ENCODE measurements at places on chromosomes 2 and 18.

- DNase-seq: no peak
These were observed 50.3 kb downstream of the INHBB start for GRCh38 chr2:120396013-120396860.

DNA sequence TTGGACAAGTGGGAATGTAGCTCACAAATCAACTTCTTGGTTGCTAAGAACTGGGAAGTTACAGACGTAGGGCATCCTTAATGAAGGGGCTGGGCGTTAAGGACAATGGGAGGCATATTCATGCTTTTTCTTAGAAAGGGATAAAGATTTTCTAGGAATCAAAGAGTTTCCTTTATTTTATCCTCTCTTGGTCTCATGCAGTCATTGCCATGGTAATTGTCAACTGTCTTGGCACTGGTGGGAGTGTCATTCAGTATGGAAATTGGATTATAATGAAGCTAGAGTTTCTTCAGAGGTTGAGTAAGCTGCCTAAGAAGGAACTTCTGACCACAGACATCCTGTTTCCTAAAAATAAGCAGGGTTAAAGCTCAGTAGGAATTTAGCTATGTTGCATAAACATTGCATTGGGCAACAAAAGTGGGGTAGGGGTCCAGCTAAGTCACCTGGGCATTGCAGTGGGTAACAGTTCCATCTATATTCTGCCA, 114.0 kb downstream of the LYPD6B start:
- no peak for DNase-seq

- no peak for DNase-seq
These were observed 56.0 kb downstream of the EN1 start for GRCh38 chr2:118791483-118791882.

DNA sequence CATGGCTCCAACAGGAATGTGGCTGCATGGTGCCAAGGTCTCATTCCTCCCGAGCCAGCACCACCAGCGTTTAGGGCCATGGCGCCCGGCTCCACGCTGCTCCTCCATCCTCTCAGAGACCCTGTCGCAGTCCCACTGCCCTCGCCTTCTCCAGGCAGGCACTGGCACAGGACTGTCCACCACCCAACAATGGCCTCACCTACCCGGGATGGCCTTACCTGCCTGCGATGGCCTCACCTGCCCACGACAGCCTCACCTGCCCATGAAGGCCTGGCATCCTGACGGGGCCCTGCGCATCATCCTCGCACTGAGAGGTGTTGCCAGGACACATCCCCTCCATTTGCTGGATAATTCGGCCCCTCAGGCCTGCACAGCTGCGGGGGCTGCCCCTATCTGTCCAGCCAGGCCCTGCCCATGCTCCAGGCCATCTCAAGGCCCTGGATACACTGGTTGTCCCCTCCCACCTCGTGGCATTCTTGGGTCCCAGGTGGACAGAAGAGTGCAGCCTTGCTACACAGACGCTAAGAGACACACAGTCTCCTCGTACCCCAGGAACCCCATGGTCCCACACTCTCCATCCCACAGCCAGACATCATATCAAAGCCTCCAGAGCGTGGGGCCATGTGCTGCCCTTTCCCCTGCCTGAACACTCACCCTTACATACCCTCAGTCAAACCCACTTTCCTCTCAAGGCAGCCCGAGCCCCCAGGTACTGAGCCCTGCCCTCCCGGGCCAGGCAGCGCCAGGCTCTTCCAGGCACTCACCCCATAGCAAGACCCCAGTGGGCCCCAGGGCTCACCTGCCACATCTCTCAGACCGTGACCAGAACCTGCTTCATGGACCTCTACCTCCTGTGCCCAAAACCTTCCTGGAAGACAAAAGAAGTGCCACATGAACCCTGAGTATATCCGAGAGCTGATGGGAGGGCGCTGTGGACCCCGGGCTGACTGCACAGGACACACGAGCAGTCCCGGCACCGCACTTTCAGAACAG, 268.6 kb downstream of the EIPR1 start:
- DNase-seq: no peak

DNA sequence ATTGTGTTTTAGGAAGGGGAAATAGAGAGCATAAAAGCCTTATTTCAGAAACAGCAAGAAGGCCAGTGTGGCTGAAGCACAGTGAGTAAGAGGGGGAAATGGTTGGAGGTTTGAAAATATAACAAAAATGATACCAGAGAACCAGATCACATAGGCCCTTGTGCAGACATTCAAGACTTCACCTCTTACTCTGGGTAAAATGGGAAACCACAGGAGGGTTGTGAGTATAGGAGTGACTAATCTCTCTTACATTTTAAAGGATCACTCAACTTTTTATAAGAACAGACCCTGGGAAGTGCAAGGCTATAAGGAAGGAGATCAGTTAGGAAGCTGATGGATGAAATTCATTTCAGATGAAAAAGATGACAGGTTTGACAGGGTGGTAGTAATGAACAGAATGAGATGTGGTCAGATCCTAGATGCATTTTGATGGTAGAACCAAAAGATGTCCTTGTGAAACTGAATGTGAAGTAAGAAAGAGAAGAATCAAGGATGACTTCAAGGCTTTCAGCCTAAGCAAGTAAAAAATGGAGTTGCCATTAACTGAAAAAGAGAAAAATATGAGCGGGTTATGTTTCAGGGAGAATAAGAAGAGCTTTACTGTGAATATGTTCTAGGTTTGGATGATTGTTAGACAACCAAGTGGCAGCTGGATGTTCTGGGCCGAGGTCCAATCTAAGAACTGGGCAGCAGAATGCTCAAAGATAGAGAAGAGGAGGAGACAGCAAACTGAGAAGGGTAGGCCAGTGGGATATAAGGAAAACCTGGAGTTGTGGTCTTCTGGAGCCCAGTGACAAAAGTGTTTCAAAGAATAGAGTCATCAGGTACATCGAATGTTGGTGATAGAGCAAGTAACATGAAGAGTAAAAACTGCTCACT, 65.1 kb downstream of the USP40 start:
- DNase-seq: no peak

- no peak for DNase-seq
These were observed 155.3 kb downstream of the UXS1 start for GRCh38 chr2:106038601-106039375.

- DNase-seq: no peak
These were observed 17.2 kb downstream of the TEX51 start for GRCh38 chr2:126915903-126916302.

DNA sequence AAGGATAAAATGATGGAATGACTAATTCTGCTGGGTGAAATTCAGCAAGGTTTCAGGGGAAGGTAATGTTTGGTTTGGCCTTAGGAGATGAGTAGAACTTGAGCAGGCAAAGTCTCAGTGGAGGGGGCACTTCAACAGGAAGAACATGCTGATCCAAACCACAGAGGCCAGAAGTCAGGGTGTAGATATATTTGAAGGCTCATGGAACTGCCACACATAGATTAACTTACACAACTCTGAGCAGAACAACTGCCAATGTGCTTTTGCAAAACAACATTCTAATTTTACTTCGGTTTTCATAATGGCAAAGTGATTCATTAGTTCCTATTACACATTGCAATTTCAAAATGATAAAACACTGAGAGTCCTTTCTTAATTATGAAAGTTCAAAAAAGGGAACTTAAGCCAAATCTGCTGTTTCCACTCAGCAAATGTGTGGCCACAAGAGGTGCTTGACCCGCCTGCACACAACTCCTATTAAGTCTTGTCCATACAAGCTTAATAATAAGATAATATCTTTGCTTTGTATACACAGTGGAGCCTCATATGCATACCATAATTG, 284.8 kb downstream of the MREG start:
- DNase-seq: peak; percentile 3

GRCh38 chr2:17851731-17852585, 26.5 kb upstream of the KCNS3 start:
- DNase-seq: no peak

GRCh38 chr2:226869371-226869770, 33.5 kb downstream of the RHBDD1 start:
- DNase-seq: no peak

DNA sequence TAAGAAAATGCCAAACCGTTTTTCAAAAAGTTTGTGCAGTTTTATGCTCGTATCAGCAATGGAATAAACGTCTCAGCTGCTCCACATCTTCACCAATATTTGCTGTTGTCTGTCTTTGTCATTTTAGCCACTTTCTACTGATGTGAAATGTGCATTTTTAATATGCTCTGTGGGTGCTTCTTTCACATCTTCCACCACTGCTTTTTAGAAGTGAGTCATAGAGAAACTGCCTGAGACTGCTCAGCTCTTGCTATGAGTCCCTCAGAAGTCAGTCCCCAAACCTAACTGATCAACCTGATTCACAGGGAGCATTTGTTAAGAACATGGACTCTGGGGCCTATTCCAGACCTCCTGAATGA, 41.0 kb upstream of the EPC2 start:
- no peak for DNase-seq

GRCh38 chr2:65804777-65805176, 372.4 kb upstream of the SPRED2 start:
- no peak for DNase-seq

GRCh38 chr2:21317131-21317530, 193.4 kb downstream of the TDRD15 start:
- peak; percentile 17 for DNase-seq

DNA sequence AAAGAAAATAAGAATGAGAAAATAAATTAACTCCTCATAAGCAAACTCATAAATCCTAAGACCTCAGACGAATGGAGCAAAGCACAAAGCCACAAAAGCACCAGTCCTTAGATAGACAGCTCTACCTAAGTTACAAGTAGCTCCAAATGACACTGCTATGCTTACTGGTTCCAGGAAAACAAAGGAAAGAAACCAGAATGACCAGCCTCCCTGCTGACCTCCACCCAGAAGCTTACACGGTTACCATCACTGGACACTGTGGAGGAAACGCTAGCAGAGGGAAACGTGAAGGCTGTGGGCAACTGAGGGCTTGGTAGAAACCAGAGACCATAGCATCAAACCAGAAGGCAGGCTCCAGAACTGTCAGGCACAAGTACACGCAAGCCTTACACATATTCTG, 67.8 kb downstream of the STK39 start:
- no peak for DNase-seq

GRCh38 chr18:74184875-74185274, 36.6 kb downstream of the TIMM21 start:
- no peak for DNase-seq

GRCh38 chr2:156334496-156335478, 2.3 kb upstream of the NR4A2 start:
- peak; percentile 88 for DNase-seq

DNA sequence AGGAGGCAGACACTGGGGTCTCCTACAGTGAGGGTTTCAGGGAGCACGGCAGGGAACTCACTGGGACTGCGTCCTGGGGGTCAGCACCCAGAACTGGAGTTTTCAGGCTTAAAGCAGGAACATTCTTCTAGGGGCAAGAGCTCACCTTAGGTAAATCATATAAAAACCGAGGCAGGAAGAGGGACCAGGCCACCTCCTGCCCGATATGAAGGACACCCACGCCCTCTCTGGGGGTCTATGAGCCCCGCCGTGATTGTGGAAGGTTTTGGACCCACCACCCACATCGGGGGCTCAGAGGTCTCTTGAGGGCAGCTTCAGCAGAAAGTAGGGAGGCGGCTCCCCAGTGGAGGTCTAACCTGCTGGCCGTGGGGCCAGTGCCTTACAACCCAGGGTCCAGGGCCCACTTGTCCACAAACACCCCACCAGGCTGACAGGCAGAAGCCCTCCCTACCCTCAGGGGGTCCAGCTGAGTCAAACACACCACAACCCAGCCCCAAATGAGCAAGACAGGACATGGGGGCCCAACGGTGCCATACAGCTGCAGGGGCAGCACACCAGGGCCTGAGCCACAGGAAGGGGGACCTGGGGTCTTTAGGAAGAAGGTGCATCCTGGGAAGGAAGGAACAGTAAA, 25.3 kb downstream of the CROCC2 start:
- no peak for DNase-seq

- no peak for DNase-seq
These were observed 44.6 kb downstream of the UBE2E3 start for GRCh38 chr2:181025004-181025403.

DNA sequence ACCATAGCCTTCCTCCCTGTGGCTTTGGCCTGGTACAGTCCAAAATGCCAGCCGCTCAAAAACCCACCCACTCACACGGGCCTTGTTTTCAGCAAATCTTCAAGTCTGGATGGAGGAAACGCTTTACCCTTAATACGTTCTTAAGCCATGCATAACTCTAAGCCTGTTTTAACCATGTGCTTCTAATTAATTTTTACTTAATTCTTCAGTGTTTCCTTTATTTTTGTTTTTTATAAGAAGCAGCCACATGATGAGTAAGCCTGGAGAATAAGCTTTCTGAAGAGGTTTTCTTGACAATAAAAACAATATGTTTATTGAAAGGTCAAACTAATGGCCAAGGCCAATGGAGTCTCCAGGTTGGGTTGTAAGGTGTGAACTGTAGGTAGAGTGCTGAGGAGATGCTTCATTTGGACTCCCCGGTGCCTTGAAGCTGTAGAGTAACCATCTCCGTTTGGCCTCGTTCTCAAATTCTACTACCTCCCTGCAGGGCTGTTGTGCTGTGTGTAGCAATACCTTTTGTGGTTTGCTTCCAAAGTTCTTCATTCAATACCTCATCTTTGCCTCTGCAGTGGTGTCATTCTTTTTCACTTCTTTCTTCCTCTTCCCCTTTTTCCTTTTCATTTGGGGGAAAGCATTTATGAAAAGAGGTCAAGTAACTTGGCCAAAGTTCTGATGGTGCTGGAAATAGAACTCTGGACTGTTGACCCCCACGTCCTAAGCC, 113.7 kb downstream of the PRKCE start:
- DNase-seq: no peak

GRCh38 chr2:61733563-61733962, 120.3 kb downstream of the FAM161A start:
- no peak for DNase-seq

DNA sequence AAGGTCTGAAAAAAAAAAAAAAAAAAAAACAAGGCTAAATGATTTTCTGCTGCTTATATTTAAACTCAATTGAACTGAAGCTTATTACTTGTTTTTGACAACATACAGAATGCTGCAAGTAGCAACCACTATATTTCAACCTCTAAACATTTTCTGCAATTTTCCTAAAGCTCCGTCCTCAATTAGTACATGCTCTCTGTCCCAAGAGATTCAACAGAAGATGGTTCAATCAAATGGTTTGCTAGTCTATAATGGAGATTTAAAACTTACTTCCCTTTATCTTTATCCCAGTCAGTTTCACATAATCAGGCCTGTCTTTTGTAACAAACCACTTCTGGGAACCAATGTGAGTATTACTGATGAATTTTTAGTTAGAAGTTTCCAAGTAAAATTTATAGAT, 485.1 kb upstream of the CDH7 start:
- no peak for DNase-seq

GRCh38 chr2:219362524-219363164, 25.1 kb downstream of the DNPEP start:
- peak; percentile 10 for DNase-seq

DNA sequence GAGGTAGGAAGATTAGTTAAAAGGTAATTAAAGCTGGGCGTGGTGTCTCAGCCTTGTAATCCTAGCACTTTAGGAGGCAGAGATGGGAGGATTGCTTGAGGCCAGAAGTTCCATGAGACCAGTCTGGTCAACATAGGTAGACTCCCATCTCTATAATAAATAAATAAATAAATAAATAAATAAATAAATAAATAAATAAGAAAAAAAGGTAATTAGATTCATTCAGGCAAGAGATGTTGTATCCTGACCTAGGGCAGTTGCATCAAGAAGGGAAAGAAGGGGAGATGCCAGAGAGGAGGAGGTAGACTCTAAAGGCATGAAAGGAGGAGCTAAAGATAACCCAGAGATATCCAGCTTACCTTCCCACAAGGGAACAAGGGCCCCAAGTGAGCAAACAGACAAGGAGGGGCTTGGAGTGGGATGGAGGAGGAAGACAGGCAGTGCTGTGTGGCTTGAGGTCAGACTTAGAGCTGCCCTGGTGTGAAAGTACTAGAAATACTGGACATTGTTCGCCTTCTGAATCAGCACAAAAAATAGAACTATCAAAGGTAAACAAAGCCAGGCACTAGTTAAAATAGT, 7.4 kb upstream of the RAB1A start:
- no peak for DNase-seq

Data from CD4-positive, alpha-beta T cell treated with Interleukin-21 for 1 hour (primary cell).